Stimulated activated CD8-positive, alpha-beta memory T cell treated with anti-CD3 and anti-CD28 coated beads, Interleukin-7, amount 100 ng/mL, for 1 hour (primary cell): ENCODE measurements at places on chromosomes 3 and 15.

DNA sequence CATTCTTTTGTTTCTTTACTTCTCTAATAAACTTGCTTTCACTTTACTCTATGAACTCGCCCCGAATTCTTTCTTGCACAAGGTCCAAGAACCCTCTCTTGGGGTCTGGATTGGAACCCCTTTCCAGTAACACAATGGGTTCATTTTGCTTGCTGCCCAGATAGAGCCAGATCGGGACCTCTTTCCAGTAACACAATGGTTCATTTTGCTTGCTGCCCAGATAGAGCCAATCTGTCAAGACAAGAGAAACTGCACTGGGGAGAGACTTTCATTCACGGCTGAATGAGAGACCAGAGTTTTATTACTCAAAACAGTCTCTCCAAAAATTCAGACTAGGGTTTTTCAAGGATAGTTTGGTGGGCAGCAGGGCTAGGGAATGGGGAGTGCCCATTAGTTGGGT lies 25.4 kb downstream of the METTL6 start:
- no peak for DNase-seq

DNA sequence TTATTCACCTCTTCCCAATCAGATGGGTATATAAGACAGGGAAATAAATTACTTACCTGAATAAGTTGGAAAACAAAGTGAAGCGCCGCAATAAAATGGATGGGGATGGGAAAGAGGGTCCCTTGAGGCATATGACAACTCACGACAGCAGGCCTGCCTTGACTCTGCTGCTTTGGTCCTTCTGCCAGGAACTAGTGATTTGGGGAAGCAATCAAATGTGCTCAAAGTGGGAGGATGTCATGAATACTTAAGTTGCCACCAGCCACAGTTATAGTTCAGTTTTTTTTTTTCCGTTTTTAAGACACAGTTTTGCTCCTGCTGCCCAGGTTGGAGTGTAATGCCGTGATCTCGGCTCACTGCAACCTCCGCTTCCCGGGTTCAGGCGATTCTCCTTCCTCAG lies 4.6 kb downstream of the PARL start:
- no peak for DNase-seq

DNA sequence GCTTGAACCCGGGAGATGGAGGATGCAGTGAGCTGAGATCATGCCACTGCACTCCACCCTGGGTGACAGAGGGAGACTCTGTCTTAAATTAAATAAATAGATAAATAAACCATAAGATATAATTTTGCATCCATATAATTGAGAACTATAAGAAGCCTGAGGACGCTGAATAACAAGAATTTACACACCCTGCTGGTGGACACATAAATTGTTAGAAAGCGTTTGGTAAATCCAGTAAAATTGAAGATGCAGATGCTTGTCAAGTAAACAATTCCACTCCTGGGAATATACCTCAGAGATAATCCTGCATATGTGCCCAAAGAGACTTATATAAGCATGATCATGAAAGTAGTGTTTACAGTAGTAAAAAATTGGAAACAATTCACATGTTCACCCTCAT lies 41.7 kb downstream of the TTC23 start:
- DNase-seq, result no peak

GRCh38 chr3:14791343-14791945 lies 27.3 kb upstream of the FGD5 start:
- DNase-seq, result no peak

DNA sequence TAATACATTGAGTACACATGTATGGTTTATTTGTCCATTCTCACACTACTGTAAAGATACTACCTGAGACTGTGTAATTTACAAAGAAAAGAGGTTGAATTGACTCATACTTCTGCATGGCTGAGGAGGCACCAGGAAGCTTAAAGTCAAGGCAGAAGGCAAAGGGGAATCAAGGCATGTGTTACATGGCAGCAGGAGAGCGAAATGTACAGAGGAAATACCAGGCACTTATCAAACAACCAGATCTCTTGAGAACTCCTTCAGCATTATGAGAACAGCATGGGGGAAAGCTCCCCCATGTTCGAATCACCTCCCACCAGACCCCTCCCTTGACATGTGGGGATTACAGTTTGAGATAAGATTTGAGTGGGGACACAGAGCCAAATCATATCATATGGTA lies 666.3 kb downstream of the ZBBX start:
- DNase-seq, result no peak

DNA sequence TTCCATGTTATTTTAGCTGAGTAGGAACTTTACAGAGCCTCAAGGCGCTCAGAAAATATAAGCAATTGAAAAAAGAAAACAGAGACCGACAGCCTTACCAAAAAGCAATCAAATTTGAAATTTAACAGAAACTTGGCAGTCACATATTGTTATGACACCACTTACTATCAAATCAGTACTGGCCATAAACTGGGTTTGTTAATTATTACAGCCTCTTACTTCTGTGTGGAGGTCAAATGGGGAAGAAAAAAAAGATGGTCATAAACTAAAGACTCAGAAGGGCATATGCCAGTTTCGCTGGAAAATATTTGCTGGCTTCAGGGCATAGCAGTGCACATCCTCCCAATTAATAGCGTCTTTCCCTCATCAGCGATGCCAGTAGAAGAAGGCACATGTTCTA lies 45.5 kb upstream of the SUCLG2 start:
- no peak for DNase-seq

GRCh38 chr3:148366743-148367410 lies 330.8 kb upstream of the AGTR1 start:
- no peak for DNase-seq

GRCh38 chr15:85792912-85793590 lies 1.7 kb downstream of the KLHL25 start:
- no peak for DNase-seq

GRCh38 chr15:67832031-67832551 lies 6.8 kb downstream of the SKOR1 start:
- no peak for DNase-seq

- peak; percentile 19 for DNase-seq
Observed at GRCh38 chr15:84982301-84982920, 755 bp downstream of the PDE8A start.

DNA sequence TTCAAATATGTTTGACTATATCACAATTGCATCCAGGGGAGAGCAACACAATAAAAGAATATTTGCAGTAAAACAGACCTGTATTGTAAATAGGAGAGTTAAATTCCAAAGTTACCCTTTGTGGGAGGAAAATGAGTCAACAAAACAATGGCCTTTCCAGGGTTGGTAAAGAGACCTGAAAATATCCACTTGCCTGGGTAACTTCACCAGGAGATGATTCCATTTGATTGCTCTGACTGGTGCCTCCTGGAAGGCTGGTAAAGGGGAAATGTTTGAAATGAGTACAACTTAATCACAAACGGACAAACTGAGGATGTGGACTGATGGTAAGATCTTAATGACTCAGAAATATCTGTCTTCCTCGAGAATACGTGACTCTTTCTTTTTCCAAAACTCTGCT lies 43.6 kb upstream of the SRGAP3 start:
- DNase-seq, result no peak

- no peak for DNase-seq
Observed at GRCh38 chr15:39997031-39997430, 42.0 kb downstream of the SRP14 start.

DNA sequence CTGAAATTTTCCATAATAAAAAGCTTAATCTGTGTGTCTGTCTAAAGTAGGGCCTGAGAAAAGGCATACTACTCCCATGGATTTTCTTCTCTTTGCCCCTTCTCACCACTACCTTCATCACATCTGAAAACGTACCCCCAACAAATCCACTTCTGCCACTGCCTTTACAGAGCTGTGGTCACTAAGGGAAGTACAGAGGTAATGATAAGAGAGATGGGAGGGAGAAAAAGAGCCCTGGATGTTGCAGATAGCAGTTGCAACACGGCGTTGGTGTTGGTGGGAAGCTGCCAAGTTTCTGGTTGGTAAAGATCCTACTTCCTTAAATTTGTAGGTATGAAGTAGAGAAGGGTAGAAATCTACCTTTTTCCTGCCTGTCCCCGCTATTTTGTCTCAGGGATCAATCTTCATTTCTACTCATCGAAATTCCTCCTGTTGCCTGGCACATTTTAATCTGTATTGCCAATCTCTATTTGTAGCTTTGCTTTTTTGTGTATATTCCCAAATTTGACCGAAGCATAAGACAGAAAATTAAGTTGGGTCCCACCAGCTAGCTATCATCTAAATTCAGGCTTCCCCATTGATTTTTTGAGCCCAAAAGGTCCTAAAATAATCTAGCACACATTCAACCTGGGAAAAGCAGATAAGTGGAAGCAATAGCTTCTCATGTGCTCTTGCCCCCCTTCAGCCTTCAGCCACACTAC lies 102.9 kb downstream of the TFDP2 start:
- DNase-seq, result no peak
